Ureter (tissue), 1 donor: ENCODE measurements at places on chromosomes 2 and 18.

GRCh38 chr2:24515831-24516230 is 24.8 kb downstream of the NCOA1 start:
- no peak for DNase-seq

DNA sequence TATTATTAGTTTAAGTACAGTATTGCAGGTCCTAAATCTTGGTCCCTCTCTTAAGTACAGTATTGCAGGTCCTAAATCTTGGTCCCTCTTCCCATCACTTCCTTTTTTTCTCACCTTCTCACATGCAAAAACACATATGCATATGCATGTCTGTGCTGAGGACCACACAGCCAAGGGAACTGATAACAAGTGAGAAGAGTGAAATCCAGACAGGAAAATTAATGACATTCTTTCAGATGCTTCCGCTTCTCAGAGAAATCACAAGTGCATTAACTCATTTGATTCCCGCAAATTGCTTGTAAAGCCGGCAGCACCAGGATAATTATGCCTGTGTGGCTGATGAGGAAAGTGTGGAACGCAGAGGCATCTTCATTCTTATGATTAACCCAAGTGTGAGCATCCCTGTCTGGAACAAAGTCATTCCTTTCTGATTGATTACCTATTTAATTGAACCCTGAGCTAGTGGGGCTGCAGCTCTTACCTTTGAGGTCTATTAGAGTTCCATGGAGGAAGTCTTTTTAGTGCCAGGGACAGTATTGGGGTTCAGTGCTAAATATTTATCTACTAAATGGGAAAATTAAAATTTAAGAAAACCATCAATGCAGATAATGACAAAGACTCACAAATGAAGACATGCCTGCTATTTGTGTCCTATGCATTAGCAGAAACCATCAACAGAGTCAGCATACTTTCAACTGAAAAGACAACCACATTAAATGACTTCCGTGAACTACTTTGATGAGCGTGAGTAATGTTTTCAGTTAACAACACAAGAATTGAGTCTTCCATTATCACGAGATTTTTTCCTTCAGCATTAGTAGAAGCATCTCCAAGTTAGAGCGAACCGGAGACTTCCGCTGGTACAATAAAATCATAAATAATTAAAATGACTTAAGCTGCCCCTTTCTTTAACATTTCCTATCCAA is 220.4 kb upstream of the SLC35G4 start:
- no peak for DNase-seq

GRCh38 chr2:231611273-231612108 is 18.8 kb downstream of the TEX44 start:
- no peak for DNase-seq

- no peak for DNase-seq
Measured at GRCh38 chr2:38483776-38484501, 106.9 kb upstream of the ATL2 start.

DNA sequence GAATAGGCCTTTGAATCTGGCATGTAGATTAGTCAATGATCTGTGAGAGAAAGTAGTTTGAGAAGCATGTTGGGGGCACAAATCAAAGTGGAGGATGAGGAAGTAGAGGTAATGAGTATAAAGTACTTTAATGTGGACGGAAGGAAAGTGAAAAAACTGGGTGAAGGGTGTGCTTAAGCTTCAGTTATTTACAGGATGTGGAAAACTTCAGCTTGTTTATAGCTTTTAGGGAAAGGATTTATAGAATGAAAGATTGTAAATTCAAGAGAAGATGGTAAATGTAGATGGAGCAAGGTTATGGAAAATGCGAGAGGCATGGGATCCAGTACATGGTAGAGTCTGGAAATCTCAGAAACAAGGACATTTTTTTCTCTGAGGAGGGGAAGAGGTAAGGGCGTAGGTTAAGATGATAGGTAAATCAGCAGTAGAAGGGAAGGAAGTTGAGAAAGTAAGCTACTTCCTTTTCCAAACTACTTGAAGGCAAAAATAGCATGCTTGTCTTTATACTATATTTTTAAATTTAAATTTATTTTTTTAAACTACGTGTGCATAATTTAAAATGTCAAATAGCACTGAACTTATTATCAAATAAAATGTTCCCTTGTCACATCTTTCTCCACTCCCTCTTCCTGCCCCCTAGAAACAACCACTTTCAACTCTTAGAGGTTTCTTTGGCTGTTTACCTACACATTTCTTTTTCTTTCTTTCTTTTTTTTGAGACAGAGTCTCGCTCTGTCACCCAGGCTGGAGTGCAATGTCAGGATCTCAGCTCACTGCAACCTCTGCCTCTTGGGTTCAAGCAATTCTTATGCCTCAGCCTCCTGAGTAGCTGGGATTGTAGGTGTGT is 8.5 kb downstream of the FAM117B start:
- DNase-seq: no peak
